ENCODE measurements at places on chromosomes 2 and 18. TPM values are rescaled to one million over a fixed set of nuclear protein-coding genes. Genes with fewer than 3 reads are reported as not detected.

GRCh38 chr2:210007895-210008294 is 5.5 kb downstream of the RPE start:
- no peaks in the 10 kb centered on the region for H3K27me3 ChIP-seq
- no peaks in the 10 kb centered on the region for H3K36me3 ChIP-seq
- H3K4me1 ChIP-seq, result peaks cover 9% of the 10 kb centered on the region
- no peak overlapping the region for H3K27ac ChIP-seq

DNA sequence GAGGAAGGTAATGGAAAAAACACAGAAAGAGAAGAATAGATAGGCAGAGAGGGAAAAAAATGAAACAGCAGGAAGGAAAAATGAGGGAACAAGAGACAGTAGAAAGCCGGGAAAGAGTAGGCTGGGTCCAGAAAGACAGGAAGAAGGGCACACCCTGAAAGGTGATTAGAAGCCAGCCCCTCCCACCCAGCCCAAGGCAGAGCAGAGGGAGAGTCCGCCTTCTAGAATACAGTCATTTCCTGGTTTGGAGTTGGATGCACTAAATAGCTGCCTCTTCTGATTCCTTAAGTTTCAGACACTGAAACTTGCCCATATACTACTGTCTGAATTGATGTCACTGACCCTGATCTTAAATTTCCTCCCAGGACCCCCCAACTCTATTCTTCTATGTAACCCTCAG is 17.9 kb upstream of the DSG3 start:
- H3K27ac ChIP-seq, result no peak overlapping the region

DNA sequence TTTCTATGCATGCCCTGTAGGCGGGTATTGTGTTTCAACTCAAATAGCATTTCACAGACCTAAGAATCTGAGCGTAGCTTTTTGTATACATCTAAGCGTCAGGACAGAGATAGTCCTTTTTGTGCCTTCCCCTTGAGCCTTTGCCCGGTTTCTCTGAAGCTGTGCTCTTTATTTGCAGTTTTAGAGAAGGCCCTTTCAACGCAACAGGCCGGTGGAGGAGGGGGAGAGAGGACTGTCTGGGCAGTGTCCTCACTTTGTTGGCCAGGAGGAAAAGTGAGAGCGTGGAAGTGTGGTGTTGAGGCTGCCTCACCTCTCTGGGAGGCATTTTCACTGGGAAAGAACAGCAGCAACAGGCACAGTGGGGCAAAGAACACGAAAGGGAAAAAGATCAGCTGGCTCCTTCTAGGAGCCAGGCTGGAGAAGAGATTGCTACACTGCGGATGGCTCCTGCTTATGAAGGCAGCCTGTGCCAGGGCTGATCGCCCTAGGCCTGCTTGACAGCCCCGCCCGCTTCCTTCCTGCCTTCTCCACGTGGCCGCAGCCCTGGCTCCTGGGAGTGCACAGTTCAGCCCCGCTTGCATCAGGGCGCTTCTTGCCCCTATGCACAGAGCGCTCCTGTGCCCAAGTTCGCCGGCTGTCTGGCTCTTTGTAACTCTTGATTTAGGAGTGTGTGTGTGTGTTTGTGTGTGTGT is 195.6 kb upstream of the POU3F3 start:
- peak; percentile 33 for DNase-seq
- peaks cover 14% of the 10 kb centered on the region for H3K4me1 ChIP-seq
- no peak overlapping the region for H3K4me3 ChIP-seq
- no peaks in the 10 kb centered on the region for H3K36me3 ChIP-seq
- H3K27ac ChIP-seq, result no peak overlapping the region

DNA sequence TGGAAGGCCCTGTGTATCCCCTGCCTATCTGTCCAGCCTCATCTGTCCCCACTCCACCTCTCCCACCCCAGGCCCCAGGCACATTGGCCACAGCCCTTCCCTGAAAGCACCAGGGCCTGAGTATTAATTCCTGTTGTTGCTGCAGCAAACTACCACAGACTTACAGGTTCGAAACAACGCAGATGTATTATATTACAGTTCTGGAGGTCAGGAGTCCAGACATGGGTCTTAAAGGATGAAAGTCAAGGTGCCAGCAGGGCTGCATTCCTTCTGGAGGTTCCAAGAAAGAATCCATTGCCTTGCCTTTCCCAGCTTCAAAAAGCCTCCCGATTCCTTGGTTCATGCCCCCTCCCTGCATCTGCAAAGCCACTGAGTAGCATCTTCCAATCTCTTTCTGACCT is 78.7 kb upstream of the LAPTM4A start:
- peaks cover 20% of the 10 kb centered on the region for H3K4me1 ChIP-seq
- no peaks in the 10 kb centered on the region for H3K27me3 ChIP-seq
- peak overlapping the region; percentile 65 for H3K27ac ChIP-seq
- no peak overlapping the region for H3K4me3 ChIP-seq
- no peaks in the 10 kb centered on the region for H3K36me3 ChIP-seq
- no peak for DNase-seq

The EN1 gene
- polyA plus RNA-seq, result 1.3 TPM
